Natural killer cell treated with Interleukin-12 subunit alpha and Interleukin-12 subunit beta and Interleukin-15 and Interleukin-18, amount 100 ng/mL, for 72 hours (primary cell): ENCODE measurements at places on chromosomes 16 and 17. TPM values are rescaled to one million over a fixed set of nuclear protein-coding genes. Genes with fewer than 3 reads are reported as not detected.

DNA sequence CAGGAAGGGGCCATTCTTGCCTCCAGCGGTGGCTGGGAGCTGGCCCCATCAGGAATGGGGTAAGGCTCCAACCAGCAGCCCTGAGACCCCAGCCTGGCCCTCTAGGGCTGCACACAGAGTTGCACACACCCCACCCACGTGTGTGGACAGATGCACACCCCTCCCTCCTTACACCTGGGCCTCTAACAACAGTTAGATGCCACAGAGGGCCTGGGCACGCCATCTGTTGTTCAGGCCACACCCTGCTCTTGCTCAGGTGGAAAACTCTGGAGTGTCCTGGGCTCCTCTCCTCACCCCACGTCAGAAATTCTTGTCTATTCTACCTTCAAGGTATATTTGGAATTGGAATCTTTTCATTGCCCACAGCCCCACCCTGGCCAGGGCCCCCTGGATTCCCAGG, 13.3 kb upstream of the RAI1 start:
- no peak for DNase-seq

The TERB1 gene
- total RNA-seq = 0.38 TPM

The GDPD1 gene
- total RNA-seq = 1.7 TPM

The ATPAF2 gene
- 52.1 TPM for total RNA-seq

DNA sequence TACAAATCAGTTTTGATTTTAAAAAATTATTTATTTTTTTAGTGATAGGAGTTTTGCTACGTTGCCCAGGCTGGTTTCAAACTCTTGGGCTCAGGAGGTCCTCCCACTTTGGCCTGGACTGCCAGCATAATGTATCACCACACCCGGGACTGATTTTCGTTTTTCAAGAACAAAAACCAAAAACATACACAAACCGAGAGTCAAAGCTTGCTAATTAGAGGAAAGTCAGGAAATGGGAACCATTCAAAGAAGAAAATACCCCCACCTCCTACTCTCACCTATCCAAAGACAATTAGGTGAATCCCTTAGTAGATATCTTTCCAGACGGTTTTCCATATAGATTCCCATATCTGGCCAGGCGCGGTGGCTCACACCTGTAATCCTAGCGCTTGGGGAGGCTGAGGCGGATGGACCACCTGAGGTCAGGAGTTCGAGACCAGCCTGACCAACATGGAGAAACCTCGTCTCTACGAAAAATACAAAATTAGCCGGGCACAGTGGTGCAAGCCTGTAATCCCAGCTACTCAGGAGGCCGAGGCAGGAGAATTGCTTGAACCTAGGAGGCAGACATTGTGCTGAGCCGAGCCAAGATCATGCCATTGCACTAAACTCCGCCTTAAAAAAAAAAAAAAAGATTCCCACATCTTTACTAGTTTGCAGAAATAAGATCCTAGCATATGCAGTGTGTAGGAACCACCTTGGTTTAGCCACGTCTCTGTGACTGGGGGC, 883 bp upstream of the SPN start:
- no peak for DNase-seq

The ITGA3 gene
- total RNA-seq = 13.9 TPM

The OTOP2 gene
- total RNA-seq = not detected
